AG20443 (cell line): ENCODE measurements at places on chromosomes 16 and 17.

- peak; percentile 39 for DNase-seq
These were observed 457.7 kb upstream of the MAF start for GRCh38 chr16:80058214-80058613.

DNA sequence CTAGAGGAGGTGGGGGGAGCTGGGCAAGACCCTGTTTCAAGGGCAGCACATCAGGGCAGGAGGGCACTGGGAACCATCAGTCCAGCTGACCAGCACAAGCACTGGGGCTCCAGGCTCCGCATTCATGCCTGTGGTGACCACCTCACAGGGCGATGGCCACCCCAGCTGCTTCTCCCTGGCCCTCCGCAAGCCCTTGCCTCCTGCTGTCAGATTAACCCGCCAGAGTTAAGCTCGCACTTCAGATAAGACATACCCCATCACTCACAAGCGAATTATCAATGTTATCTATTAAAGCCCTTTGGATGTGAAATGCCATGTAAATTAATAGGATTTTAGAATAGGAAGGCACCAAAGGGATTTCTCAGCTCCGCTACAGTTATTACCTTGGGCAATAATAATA is 105.0 kb downstream of the CCDC182 start:
- DNase-seq = no peak

DNA sequence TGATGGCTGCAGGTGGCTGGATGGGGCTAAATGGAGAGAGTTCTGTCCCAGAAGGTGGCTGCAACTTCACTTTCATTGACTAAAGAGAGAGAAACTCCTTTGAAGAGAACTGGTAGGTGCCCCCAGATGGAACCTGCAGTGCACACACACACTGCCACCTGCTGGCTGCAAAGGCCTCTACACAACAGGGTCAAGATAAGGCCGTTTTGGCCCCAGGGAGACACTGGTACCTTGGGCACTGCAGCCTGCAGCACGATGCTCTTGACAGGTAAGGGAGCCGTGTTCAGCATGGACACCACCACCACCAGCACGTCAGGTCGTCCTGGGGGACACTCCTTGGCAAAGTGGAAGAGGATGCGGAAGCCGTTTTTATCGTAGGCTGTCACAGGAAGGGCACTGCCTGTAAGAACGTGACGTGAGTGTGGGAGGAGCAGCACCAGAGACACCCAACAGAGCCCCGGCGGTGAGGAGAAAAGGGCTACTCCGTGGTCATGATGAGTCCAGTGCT is 22.7 kb downstream of the GGA3 start:
- peak; percentile 83 for DNase-seq

- DNase-seq = no peak
These were observed at the start of gene EXOC3L1 for GRCh38 chr16:67190041-67190440. EXOC3L1 (minus strand) TSS chr16:67190136; CDS start chr16:67189676, 460 bp downstream.

- DNase-seq = peak; percentile 84
These were observed 70.8 kb downstream of the ABR start for GRCh38 chr17:1108765-1109605.
